Lung (tissue), 17 donors: ENCODE measurements at places on chromosomes 1 and 21. TPM values are rescaled to one million over a fixed set of nuclear protein-coding genes. Genes with fewer than 3 reads are reported as not detected.
A peak's percentile ranks its signal among the peaks of the same experiment; 100 is the strongest.

DNA sequence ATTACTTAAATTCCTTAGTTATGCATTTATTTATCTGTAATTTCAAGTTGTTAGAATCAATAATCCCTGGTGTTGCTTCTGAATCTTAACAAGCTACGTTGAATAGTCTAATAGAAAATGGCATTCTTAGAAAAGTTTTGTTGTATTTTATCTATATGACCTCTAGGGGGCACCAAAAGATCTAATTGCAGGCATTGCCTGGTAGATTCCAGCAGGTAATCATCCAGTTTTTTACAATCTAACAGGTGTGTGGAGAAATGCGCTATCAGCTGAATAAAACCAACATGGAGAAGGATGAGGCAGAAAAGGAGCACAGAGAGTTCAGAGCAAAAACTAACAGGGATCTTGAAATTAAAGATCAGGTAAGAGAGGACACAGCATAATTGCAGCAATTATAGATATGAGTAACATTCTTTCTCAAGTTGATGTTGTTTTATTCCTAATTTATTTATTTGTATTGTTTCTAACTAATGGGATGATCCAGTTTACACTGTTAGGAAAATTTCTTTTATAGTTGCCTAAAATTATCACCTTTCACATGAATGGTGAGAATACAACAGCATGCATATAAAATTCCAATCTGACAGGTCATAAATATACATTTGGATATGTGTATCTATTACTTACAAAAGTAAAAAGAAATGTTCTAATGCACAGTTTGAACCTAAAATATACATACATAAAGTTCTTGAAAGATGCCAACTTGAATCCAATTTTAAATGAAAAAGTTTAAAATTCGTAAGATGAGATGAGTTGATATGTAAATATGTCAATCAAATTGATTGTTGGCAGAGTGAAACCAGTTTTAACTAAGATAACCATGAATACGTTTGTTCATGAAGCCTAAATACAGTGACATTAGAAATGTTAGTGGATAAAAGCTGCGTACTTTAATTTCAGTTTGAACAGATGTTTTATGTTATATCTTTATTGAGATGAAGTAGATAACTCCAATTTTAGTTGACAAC lies 88.4 kb downstream of the SDCCAG8 start:
- DNase-seq = no peak

DNA sequence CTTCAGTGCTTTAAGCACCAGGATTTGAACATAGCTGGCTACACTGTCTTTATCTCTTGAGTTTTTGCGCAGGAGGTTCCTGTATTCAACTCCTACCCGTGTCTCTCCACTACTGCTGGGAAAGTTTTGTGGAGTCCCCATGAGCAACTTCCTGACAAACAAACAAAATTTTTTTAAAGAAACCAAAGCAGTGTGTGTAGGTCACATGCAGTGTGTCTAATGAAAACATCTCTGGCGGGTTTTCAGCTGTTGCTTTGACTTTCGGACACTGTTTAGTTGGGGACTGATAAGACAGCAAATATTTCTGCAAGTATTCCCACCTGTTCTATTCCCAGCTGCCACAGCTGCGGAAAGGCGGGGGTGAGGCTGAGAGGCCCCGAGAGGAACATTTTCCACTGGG lies 2.0 kb downstream of the PSEN2 start:
- peak; percentile 20 for DNase-seq

GRCh38 chr21:31030367-31031106 lies 7.7 kb downstream of the KRTAP19-8 start:
- DNase-seq = no peak

DNA sequence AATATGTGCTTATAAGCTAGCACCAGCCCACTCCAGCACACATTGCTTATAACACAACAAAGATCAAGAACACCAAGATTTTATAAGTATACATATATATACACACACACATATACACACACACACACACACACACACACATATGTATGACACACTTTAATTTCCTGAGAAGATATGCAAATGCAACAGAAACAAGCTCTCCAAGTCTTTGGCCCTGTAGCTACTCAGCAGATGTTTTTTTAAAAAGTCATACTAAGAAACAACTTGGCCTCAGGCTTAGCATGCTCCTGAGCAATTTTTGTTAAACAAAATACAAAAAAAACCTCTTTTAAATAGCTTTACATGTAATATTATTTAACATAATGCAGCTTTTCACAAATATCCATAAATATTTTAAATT lies 11.1 kb downstream of the TNFSF18 start:
- no peak for DNase-seq

- no peak for DNase-seq
Observed at GRCh38 chr1:26102526-26102925, 9.1 kb upstream of the PDIK1L start.

DNA sequence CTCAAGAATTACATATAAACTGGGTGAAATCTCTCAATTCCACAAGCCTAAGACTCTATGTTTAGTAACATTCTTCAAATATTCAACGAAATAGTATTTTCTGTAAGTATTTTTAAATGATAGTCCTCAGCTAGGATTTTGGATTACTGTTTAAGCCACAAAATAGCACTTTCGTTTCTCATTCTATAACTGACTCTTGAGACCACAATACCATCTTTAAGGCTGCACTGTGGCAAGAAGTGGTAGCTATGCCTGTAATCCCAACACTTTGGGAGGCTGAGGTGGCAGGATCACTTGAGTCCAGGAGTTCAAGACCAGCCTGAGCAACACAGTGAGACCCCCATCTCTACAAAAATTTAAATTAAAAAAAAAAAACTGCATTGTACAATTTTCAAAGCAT lies 126.7 kb downstream of the CDC42BPA start:
- no peak for DNase-seq

- DNase-seq = no peak
Observed at GRCh38 chr21:21458124-21458631, 460.0 kb downstream of the NCAM2 start.

GRCh38 chr1:39116116-39116607 lies 88.3 kb upstream of the MACF1 start:
- DNase-seq = no peak

DNA sequence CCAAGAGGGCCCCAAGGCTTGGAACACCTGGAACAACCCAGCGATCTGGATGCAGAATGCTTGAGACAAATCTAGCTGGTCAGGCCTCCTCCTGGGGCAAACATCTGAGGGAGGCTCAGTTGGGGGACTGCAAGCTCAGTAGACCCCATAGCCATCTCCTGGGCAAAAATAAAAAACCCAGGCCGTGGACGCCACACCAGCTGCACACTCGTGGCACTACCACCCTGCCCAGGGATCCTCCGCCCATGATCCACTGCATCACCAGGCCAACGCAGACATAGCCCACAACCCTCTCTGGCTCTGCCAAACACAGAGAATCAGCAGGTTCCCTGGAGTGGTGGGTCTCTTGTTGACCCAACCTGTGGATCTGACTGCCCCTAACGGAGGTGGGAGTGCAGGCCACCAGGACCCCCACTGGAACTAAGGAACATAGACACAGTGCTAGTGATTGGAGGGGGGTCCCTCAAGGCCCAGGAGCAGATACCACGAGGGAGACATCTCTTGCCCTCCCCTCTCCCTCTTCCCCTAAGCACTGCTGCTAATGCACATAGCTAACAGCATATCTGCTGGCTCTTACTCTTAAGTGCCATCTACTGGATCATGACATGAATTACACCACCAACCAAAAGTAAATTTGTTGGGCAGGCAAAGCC lies 147.2 kb downstream of the CHD1L start:
- no peak for DNase-seq

GRCh38 chr1:205800981-205801703 lies 11.9 kb downstream of the SLC41A1 start:
- no peak for DNase-seq

DNA sequence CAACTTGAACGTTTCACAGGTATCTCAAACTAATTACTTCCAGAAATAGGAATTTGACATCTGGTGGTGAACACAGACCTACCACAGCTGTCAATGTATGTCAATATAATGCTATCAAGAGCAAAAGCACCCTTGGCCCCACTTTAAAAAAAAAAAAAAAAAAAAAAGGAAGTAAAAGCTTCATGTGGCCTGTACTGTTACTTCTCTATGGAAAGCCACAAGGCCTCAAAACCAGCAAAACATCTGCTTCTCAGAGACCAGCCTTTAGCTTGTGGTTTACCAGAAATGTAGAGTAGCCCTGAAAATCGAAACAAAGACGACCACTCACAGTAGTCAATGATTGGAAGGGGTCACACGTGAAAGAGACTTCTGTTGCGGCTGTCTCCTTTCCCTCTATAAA lies 109.6 kb downstream of the SLC45A1 start:
- DNase-seq = no peak

DNA sequence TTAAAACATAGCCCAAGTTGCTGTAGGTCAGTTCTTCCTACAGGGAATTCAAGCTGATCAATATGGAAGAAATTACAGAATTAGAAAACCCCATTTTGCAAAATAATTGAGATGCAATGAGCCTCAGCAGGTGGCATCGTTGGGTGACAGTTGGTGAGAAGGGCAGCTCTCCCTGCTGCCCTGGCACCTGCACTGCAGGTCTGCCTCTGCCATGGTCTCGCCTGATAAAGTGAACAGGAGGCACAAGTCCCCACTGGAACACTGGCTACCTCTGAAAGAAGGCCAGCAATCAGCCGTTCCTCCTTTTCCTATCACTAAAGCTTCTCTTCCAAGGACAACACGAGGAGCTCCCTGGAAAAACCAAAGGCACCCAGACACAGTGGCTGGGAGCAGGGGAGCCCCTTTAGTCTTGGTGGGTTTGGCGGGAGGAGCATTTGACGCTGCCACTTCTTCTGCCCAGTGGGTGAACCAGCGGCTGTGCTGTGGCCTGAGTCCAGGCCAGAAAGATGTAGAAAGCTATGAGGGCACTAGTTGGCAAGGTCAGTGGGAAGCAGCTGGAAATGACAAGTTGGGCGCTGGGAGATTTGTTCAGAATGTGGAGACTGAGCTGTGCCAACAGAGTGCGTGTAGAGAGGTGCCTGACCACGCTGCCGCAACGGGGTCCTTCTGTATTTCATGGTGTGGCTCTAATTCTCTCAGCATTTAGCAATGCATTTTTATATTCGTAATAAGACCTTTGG lies 93.1 kb downstream of the RIPK4 start:
- DNase-seq = no peak

- DNase-seq = peak; percentile 56
Observed at GRCh38 chr1:38029685-38030511, 16.7 kb downstream of the POU3F1 start.

GRCh38 chr21:42465803-42466127 lies 30.3 kb downstream of the RSPH1 start:
- DNase-seq = no peak

DNA sequence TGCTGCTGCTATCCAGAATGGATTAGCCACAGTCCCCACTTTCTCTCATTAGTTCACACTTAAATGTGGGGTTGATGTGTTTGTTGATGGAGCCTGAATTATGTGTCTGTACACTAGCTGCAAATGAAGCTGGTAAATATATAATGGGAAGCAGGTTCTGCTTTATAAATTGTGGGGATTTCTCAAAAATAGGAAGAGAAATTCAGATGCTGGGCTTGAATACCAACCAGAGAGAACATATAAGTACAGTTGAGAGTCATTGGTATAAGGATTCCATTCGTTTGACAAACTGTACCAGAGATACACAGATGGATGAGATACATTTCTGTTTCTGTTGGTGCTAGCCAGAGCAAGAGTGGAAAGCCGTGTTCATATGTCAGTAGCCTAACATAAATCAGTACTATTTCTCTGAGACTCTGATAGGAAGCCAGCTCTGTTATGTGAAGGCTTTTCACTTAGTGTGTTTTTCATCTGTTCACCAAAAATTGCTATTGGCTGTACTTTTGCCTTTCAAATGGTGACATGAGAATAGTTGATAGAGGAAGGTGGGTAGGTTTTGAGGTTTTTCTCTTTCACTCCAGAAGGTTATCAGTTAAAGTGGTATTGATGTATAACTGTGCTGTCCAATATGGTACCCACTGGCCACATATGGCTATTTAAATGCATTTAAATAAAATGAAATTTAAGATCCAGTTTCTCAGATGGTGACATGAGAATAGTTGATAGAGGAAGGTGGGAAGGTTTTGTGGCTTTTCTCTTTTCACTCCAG lies 15.6 kb downstream of the SMG7 start:
- DNase-seq = no peak

DNA sequence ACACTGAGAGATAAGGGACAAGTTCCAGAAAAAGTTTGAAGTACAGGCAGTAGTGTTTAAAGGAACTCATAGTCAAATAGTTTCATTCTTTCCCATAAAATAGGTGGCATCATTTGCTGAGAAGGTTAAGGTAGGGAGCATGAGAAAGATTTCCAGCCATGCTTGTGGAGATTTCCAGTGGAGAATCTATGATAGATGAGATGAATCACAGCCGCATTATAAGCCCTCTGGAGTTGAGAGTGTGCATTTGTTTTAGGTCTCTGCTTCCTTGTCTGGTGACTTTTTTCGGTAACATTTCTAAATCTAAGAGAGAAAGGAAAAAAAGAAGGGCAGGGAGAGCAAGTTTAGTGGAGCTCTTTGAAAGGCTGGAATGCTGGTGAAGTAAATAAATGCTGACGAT lies 108.7 kb downstream of the DISP1 start:
- DNase-seq = no peak

GRCh38 chr21:26918323-26919079 lies 48.4 kb downstream of the ADAMTS5 start:
- DNase-seq = no peak

DNA sequence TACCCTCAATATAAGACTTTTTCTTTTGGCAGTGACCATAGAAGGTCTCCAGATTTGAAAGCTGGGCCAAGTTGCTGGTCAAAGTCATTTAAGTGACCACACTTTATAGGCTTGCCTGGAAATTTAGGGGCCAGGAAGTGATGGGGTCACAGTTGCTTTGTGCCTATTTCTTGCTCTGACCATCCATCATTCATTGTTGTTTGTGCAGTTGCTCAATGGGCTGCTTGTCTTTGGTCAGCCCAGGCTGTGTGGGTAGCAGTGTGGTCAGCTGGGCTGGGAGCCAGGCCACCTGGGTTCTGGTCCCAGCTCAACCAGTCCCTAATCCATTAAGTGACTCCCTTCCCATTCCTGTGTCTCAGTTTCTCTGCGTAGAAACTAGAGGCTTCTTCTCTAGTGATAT lies 2.1 kb upstream of the OTUD7B start:
- no peak for DNase-seq

DNA sequence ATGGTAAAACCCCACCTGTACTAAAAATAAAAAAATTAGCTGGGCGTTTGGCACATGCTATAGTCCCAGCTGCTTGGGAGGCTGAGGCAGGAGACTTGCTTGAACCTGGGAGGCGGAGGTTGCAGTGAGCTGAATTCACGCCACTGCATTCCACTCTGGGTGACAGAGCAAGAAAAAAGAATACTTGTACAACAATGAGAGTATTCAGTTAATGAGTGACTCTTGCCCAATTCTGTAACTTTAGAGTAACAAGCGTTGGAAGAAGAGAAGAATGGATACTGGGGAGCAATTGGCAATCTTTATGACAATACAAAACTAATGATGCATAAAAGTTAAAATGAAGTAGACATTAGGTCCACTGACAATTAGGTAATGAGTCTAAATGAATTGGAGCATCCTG lies 10.5 kb downstream of the ANXA9 start:
- DNase-seq = no peak

Gene KIAA1614
- polyA plus RNA-seq = 2.8 TPM

Gene PLA2G2A
- polyA plus RNA-seq = 168 TPM

Gene TMEM125
- 101 TPM for polyA plus RNA-seq

Gene FCRL4
- not detected for polyA plus RNA-seq

Gene RGS7
- polyA plus RNA-seq = 0.06 TPM

Gene KANK4
- polyA plus RNA-seq = 0.10 TPM

Gene NIT1
- 40.3 TPM for polyA plus RNA-seq
